Stimulated activated CD4-positive, alpha-beta T cell treated with anti-CD3 and anti-CD28 coated beads, Interleukin-1b, Interleukin-23, amount 100 ng/mL, for 1 hour (primary cell): ENCODE measurements at places on chromosomes 6 and 20.

DNA sequence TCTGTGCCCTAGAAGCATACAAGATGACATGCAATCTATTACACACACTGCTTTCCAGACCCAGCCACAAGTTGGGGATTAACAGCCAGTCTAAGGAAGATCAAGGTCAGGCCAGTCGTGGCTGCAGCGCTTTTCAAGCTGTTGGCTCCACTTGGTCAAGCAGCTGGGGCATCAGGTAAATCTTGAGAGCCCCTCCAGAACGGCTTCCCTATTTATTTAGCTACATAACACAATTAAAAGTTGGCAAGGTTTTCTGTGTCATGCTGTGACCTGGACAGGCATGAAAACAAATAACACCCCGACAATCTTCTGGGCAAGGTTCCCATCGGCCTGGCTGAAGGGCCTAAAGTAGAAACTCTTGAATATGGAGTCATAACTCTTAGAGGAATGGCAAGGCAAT is 524.3 kb downstream of the PRKN start:
- DNase-seq, result no peak

GRCh38 chr6:45724511-45724910 is 291.1 kb downstream of the CLIC5 start:
- DNase-seq, result no peak

DNA sequence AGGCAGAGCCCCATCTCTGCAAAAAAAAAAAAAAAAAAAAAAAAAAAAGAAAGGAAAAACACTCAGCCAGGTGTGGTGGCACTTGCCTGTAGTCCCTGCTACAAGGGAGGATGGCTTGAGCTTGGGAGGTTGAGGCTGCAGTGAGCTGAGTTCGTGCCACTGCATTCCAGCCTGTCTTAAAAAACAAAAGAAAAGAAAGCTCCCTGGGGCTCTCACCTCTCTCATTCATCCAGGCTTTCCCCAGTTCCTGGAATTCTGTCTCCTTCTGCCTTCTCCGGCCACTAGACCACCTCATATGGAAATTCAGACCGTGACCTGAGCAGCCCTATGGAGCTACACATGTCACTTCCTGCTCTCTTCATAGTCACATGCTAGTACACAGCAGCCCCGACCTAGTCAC is 101.1 kb upstream of the TAB2 start:
- no peak for DNase-seq

- no peak for DNase-seq
Observed at GRCh38 chr20:57179265-57179664, 87.2 kb downstream of the BMP7 start.

DNA sequence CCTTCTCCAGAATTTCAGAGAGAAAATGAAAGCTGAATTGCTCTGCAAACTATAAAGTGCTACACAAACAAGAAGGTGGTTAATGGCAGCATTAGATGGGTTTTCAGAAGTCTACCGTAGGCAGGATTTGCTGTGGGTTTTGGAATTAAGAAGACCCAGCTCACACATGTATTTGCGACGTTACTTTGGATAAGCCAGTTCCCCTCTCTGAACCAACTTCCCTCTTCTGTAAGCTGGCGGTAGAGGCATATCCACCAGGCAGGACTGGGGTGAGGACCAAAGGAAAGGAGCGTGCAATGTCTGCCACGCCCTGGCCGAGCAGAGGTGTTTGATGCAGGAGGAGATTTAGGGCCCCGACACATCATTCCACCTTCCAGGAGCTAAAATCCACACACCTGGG is 6.9 kb downstream of the RSPO4 start:
- DNase-seq, result no peak

GRCh38 chr20:1434571-1435336 is 31.9 kb downstream of the NSFL1C start:
- DNase-seq, result no peak

DNA sequence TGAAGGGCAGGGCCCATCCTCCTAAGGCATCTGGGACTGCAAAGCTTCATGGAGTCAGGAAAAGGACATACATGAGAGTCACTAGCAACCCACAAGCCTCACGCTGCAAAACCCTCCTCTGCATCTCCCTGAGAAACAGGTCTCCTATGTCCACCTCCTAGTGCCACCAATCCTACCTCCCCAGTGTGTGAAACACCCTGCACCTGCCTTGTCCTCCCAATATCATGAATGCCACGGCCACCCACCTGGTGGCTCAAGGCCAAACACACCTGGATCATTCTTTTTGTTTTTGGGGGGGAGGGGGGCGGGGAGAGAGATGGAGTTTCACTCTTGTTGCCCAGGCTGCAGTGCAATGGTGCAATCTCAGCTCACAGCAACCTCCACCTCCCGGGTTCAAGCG is 90.5 kb downstream of the ZMYND8 start:
- no peak for DNase-seq
